HTR-8/SVneo (cell line): ENCODE measurements at places on chromosomes 6 and 20.

- no peak for DNase-seq
These were observed 98.1 kb downstream of the MYLK4 start for GRCh38 chr6:2652611-2653010.

DNA sequence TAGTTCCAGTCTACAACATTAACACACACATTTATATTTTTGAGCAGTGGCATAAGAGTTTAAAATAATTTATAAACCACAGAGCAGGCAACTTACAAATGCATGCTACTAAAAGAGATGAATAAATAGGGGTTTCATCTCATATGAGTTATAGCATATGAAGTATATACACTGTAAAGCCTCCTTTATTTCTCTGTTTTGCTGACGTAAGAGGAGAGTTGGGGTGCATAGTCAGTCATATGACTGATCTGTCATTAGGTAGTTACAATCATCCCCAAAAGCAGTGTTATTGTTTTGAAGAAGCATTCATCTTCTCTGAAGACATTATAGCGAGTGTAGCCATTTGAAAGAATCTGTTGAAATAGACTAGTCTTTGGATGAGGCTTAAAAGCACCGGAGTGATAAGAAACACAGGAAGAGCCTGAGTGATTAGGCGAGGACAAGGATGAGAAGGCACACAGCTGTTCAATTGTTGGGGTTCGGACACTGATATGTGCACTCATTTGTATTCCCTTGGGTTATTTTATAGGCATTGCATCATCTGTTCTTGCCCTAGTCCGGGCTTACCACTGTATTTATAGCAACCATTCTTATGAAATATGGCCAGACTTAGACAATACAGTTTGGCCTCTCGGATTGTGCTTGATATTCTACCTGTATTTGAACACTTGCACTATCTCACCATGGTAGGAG is 325.7 kb downstream of the SAMD5 start:
- DNase-seq, result no peak

- DNase-seq, result no peak
These were observed 51.3 kb downstream of the CD109 start for GRCh38 chr6:73747289-73747688.

DNA sequence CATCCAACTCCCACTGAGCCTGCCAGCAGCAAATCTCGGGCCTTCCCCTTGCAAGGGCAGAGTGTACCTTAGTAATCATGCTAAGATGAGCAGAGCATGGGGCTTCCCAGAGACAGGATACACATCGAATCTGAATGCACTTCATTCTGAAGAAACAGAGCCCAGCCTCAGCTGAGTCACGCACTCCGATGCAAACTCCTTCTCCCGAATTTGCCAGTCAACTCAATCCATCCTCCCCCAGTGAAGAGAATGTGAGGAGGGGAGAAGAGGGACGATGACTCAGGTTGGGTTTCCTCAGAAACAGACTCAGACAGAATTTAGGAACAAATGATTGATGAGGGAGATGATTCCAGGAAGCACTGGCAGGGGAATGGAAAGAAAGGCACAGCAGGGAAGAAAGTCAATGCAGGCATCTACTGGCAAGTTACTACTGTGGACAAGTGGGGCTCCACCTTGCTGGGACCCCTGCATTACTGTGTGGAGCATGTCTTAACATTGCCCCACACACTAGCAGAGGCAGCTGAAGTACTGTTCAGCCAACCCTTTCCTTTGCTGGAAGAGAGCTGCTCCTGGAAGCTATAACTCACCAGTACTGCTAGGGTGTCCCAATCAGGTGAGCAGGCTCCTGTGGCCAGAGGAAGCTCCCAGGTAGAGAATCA is 251.6 kb downstream of the ADGB start:
- DNase-seq, result peak; percentile 48

- no peak for DNase-seq
These were observed 117.0 kb downstream of the ERMARD start for GRCh38 chr6:169868458-169868857.

GRCh38 chr20:40773376-40773775 is 84.3 kb upstream of the MAFB start:
- no peak for DNase-seq

GRCh38 chr20:39049684-39050554 is 87.8 kb downstream of the DHX35 start:
- DNase-seq, result peak; percentile 92

DNA sequence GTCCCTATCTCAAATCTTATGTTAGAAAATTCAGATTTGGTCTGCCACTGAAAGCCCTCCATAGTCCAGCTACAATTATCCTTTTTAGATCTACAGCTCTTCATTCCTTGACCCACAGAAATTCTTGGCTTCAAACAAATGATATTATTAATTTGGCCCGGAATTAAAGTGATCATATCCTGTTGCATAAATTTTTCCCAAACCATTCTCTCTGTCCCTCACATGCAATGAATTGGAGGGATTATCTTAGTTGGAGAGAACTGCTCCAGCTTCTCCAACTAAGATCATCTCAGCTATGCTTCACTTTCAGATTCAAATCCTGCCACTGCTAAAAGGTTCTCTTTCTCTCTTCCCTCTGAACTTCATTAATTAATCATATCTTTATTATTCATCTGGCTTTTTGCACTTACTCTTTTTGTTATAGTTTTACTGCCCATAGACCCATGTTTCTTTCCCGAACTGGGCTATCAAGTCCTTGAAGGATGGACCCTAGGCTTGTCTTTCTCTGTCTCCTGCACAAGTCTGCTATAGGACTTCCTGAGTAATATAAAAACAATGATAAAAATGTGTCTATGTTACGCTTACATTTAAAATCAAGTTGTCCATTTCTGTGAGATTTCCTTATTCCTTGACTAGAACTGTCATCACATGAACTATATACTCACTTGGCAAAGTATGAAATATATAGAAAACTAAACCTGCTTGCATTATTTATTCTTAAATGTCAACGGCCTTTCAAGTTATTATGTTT is 493.9 kb upstream of the MARCKS start:
- no peak for DNase-seq

DNA sequence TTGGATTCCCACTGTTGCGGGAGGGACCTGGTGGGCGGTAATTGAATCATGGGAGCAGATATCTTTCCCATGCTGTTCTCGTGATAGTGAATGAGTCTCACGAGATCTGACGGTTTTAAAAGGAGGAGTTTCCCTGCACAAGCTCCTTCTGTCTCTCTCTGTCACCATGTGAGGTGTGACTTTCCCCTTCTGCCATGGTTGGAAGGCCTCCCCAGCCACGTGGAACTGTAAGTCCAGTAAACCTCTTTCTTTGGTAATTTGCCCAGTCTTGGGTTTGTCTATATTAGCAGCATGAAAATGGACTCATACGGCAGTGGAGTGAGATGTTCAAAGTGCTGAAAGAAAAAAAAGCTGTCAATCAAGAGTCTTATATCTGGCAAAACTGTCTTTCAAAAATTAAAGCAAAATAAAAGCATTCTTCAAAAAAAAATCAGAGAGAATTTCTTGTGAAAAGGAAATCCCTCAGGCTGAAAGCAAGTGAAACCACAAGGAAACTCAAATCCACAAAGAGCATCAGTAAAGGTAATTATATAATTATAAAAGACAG is 15.5 kb upstream of the KIF25 start:
- DNase-seq, result no peak

- DNase-seq, result peak; percentile 23
These were observed 56.6 kb upstream of the RREB1 start for GRCh38 chr6:7050872-7051779.

DNA sequence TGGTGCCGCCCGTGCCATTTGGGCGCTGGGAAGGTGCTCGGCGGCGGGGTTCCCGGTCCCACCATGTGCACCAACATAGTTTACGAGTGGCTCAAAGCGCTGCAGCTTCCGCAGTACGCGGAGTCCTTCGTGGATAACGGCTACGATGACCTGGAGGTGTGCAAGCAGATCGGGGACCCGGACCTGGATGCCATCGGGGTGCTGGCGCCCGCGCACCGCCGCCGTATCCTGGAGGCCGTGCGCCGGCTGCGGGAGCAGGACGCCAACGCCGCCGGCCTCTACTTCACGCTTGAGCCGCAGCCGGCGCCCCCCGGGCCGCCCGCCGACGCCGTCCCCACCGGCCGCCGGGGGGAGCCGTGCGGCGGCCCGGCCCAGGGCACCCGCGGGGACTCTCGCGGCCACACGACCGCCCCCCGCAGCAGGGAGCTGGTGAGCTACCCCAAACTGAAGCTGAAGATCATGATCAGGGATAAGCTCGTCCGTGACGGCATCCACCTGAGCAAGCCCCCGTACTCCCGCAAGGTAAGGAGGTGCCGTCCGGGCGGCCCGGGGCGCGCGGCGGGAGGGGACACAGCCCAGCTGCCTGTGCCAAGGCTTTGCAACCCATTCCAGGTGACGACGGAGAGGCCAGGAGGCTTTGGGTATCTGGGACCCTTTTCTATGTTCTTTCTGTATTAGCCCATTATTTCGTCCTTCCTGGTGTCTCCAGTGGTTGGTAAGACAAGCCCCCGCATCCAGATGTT is 547 bp downstream of the SAMD5 start:
- DNase-seq, result peak; percentile 22

DNA sequence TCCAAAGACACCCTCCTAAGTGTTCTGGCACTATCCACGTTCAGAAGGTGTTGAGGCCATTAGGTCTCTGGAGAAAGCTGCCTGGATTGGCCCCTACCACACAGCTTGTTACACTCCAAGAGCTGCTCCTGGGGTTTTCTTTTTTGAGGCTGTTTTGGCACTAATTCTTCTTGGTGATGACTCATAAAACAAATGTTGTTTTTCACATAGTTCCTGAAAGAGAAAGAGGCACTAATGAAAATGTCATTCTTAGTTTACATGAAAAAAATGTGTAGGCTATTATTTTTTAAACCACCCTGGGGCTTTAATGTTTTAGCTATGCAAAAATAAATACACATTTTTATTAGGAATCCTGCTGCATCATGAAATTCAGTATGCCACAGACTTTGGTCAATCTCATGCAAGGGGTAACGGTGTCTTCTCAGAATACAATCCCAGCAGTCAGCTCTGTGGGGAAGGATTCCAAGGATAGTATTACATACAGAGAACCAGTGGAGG is 38.1 kb downstream of the TBPL1 start:
- peak; percentile 24 for DNase-seq

DNA sequence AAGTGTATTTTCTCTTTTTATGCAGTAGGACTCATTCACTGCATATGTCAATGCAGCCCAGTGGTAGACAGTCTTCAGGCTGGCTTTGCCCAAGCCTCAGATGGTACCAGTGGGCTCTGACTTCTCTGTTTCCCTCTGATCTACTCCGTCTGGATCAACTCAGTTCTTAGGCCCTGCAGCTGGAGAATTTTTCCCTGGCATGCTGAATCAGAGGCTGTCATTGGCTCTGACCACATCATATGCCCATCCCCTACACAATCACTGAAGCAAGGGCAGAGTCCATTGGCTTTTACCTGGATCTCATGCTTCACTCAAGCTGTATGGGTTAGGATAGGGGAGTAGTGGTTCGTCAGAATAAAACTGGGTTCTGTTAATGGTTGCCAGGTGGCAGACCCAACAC is 57.8 kb downstream of the KIZ start:
- DNase-seq, result peak; percentile 28
